Hypothalamus (tissue), 51 donors: ENCODE measurements at places on chromosomes 5 and 9.

DNA sequence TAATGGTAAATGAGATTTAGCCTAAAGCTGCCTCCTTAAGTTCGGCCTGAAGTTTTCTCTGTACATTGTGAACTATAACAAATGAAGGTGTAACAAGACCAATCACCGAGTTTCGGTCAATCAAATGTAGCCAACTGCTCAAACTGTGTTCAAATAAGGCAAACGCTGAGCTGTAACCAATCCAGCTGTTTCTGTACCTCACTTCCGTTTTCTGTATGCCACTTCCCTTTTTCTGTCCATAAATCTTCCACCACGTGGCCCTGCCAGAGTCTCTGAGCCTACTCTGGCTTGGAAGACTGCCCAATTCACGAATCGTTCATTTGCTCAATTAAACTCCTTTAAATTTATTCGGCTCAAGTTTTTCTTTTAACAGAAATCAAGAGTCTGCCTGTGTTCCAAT is 193.5 kb upstream of the KLF9 start:
- no peak for DNase-seq

DNA sequence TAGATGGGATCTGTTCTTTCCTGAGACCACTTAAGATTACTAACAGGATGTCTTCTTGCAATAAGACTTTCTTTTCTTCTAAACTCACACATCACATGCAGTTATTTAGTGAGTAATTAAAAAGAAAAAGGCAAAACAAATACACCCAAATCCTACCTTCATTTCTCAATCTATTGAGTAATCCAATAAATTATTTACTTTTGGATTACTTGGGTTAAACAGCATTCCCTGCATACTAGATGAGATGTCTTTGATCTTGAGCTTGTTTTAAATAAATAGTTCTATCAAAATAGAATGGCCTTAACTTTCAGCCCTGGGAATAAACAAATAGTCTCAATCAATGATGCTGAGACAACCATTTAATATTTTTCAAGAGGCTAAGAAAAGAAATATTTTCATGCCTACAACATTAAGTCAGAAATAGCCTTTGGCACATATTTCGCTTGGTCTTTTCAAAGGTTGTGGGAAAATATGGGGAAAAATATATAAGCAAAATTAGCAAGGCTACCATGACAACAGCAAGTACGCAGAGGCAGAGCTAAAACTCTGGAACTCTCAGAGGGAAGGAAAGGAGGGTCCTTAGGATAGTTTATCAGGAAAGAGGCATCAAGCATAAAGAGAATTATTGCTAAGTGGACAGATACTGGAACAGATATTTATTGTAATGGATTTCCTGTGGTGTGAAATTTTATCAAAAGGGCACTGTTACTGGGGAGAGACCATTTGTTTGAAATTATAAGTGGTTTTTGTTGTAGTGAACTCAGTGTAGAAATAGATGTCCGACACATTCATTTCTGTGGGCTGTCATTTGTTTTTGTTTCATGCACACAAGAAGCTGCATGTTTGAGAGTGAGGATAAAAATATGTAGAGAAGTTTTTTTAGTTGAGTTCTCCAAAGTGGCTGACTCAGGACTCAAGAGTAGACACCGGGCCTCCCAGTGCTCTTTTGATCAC is 70.2 kb upstream of the CDH6 start:
- DNase-seq, result no peak

DNA sequence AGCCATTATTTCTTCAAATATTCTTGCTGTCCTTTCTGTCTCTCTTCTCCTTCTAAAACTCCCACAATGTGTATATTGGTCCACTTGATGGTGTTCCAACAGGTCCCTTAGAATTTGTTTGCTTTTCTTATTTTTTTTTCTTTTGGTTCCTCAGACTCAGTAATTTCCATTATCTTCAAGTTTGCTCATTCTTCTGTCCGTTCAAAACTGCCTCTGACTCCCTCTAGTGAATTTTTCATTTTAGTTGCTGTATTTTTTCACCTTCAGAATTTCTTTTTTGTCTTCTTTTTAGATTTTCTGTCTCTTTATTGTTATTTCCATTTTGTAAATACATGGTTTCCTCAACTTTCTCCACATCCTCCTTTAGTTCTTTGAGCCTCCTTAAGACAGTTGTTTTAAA is 6.4 kb upstream of the SRP19 start:
- no peak for DNase-seq

DNA sequence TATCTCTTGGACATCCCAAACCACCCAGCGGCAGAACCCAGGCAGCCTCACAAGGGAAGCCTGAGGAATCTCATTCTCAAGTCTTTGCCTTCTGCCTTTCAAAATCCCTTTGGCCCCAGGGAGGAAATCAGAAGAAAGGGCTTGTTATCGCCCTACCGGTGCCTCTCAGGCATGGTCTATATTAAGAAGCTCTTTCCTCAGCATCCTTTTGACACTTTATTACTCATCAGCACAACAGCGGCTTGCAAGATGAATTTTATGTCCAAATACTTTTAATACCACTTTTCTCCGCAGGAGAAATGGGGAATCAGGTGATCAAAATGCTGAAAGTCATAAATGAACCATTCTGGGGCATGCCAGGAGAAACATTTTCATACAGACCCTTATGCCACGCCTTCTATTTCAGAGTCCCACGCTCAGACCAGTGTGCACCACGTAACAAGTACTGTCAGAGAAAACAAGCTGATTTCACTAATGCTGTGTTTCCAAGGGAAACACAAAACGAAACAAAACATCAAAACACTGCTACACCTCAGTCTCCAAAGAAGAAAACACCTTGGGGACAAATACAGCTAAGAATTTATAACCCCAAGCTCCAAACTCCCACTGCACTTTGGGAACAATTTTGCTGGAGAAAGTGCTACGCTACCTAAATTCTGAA is 30.0 kb downstream of the RAPGEF1 start:
- DNase-seq, result no peak

DNA sequence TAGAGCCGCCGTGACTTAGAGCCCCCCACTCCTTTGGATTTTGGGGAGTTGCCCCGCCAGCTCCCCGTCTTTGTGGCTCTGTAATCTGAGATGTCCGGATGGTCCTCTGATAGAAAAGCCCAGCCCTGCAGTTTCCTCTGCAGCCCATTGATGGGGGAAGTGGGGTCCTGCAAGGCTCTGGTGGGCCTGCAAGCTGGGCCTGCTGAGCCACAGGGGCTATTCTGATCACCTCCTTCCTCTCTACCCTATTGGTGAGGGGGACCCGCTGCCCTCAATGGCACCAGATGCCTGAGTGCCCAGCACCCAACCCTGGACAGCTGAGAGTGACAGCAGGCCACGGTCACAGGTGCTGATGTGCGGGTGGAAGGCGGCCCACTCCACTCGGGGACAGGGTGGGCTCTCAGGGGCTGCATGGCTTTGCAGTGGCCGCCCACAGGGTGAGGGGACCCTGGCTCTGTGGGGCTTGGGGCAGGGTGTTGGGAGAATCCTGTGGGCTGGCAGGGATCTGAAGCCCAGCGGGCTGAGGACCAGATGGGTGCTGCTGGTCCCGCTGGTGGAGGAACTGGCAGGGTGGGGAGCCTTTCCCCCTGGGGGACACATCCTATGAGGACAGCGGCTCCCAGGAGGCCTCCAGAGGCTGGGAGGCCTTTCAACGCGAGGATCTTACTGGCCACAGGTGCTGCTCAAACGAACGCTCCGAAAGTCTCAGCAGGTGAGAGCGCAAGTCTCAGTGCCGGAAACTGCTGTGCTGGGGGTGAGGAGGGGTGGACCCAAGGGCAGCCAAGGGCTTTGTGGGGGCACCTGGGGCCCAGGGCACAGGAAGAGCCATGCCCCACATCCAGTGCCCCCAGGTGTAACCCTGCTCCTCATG is 30.0 kb upstream of the LPCAT1 start:
- DNase-seq, result no peak

DNA sequence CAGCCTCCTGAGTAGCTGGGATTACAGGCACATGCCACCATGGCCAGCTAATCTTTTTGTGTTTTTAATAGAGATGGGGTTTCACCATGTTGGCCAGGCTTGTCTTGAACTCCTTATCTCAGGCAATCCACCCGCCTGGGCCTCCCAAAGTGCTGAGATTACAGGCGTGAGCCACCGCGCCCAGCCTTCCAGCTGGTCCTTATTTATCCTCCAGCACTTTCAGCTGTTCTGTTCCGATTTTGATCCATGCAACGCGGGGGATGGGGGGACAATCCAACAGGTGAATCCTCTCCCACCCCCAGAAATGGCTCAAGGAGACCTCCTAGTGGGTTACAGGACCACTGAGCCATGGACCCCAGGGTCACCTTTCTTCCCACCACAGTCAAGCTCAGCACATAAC is 14.7 kb upstream of the CDKN2AIPNL start:
- DNase-seq, result no peak

- DNase-seq, result no peak
Measured at GRCh38 chr5:66515209-66515608, 81.0 kb upstream of the MAST4 start.

DNA sequence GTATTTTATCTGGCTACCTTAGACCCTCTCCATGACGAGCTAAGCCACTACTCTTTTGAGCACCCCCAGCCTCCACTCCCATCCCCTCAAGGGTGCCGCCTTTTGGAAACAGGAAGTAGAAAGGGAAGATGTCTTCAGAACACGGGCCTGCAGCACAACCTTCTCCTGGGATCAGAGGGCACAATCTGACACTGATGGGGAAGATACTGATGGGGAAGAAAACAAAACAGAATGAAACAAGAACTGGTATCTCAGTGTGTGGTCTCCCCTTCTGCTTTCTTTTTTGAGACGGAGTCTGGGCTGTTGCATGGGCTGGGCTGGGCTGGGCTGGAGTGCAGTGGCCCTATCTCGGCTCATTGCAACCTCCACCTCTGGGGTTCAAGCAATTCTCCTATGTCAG is 539.7 kb upstream of the DAP start:
- DNase-seq, result no peak

- DNase-seq, result no peak
Measured at GRCh38 chr5:135697959-135698345, 119.2 kb upstream of the CXCL14 start.

DNA sequence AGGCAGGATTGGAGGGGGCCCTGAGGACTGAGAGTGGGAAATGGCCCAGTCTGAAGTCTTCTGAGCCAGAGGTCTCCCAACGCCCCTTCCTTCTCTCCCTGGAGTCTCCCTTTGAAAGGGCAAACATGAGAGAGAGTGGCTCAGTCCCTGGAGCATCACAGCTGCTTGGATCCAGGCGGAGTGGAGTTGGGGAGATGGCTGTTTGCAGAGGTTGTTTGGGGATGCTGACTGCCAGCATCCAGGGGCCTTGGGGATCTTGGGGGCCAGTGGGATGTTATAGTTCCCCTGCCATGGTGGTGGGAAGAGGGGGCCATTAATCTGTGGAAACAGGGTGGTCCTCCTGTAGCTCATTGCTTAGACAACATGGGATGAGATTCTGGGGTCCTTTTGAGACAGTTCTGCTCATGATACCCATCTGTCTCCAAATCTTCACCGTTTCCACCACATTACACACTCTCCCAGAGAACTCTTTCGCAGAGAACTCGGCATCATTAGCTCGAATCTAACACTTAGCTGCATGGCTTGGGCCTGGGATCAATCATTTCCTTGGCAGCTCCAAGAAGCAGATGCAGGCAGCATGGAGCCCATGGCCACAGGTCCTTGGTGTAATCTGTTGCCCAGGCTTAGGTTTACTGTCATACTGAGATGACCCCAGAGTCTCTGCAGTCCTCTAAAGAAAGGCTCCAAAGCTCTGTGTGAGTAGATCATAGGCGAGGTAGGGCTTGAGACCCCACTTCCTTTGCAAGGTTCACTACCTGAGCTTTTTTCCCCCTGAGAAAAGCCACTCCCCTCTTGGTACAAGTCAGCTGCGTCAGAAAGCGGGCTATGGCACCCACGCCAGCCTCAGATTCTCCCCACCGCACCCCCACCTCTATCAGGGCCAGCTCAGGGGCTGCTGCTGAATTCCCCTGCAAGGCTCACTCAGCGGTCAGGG is 54.4 kb upstream of the SH3PXD2B start:
- DNase-seq, result no peak

DNA sequence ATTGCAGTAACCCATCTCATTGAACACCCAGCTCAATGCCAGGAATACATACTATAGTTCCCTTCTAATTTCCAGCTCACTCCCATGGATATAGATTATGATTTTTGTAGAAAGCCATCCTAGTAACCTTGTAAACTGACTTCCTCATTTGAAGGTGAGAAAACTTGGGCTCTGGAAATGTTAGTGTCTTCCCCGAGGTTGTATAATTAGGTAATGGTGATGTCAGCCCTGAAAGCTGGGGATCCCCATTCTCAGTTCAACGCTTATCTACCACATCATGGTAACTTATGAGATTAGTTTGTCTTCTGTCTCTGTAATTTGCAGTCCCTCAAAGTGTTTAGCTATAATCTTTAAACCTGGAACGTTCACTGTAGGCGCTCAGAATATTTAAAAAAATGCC is 34.6 kb upstream of the PTCH1 start:
- no peak for DNase-seq

DNA sequence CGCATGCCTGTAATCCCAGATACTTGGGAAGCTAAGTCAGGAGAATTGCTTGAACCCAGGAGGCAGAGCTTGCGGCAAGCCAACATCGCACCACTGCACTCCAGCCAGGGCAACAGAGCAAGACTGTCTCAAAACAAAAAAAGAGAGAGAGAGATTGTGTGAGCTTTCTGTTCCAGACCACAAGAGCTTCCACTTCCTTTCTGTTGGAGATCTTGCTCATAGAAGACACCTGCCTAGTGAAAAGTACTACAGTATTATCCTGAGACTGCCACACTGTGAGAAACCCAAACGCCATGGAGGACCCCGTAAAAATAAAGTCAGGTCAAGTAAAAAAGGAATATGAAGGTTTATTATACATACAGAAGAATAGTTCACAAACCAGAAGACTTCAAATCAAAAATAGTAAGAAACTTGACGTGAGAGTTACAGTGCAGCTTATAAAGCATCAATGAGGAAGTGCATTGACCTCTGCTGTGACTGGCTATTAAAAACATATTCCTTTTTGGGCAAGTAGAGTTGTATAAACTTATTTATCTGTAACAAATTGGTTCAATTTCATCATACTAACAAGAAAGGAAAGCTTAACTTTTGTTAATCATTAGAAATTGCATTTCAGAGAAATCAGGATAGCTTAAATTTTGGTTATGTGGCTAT is 4.3 kb upstream of the EMB start:
- DNase-seq, result no peak

DNA sequence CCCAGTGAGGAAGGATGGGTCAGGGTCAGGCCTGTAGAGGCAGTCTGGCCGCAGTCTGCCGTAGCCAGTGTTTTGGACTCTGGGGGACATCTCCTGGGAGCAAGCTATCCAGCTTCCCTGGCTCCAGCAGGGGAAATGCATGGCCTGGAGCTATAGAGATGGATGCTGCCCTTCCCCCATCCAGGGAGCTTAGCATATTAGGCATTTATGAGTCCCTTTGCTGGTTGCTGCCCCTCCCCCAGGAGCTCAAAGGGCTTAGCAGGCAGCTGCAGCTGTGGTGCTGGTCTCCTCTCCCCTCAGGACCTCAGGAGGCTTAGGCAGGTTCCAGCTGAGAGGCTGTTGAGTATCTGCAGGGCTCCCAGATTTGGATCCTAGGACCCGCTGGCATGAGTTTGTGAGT is 1158.7 kb downstream of the DTWD2 start:
- no peak for DNase-seq

GRCh38 chr5:62522811-62523210 is 55.8 kb upstream of the LRRC70 start:
- no peak for DNase-seq

- no peak for DNase-seq
Measured at GRCh38 chr9:131234799-131235479, 41.4 kb downstream of the FAM78A start.
